ENCODE measurements at places on chromosomes 1 and 21. TPM values are rescaled to one million over a fixed set of nuclear protein-coding genes. Genes with fewer than 3 reads are reported as not detected.

ARHGEF11 gene
- total RNA-seq: 26.3 TPM

CYP4A11 gene
- total RNA-seq: 0.25 TPM

VANGL2 gene
- total RNA-seq: 2.4 TPM

DENND2C gene
- 5.2 TPM for total RNA-seq

KANK4 gene
- total RNA-seq: 0.55 TPM

LPAR3 gene
- total RNA-seq: 12.6 TPM

C21orf58 gene
- total RNA-seq: 0.99 TPM

CLIC6 gene
- total RNA-seq: 4.7 TPM

GRCh38 chr1:25199819-25200620 is 32.3 kb downstream of the SYF2 start:
- no peak overlapping the region for H3K27ac ChIP-seq
- H3K27me3 ChIP-seq: peaks cover 6% of the 10 kb centered on the region
- no peaks in the 10 kb centered on the region for H3K36me3 ChIP-seq
- DNase-seq: no peak

GRCh38 chr21:27220416-27220815 is 253.5 kb upstream of the ADAMTS5 start:
- H3K27me3 ChIP-seq: no peaks in the 10 kb centered on the region
- no peaks in the 10 kb centered on the region for H3K36me3 ChIP-seq
- H3K4me1 ChIP-seq: no peaks in the 10 kb centered on the region
- DNase-seq: no peak

DNA sequence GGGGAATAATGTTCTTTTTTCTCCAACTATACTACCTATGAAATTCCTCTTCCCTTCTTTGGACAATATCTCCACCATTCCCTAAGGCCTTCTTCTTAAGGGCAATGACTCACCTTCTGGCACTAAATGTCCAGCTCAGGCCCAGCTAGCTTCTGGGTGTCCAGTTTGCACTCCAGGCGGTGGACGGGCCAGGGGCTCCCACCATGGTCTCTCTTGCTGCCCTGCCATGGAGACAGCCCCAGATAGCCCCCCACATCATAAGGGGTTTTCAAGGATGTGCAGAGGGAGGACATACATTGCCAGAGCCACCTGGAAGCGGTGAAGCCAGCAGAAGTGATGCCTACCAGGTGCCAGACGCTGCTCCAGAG is 43.8 kb downstream of the C1orf198 start:
- H3K4me1 ChIP-seq: peaks cover 89% of the 10 kb centered on the region
- H3K27me3 ChIP-seq: no peaks in the 10 kb centered on the region
- DNase-seq: no peak
- H3K27ac ChIP-seq: peak overlapping the region; percentile 84
- H3K36me3 ChIP-seq: no peaks in the 10 kb centered on the region
- no peak overlapping the region for H3K4me3 ChIP-seq

- no peak overlapping the region for H3K4me3 ChIP-seq
- no peaks in the 10 kb centered on the region for H3K27me3 ChIP-seq
- no peak overlapping the region for H3K27ac ChIP-seq
- no peak for DNase-seq
- H3K4me1 ChIP-seq: no peaks in the 10 kb centered on the region
Measured at GRCh38 chr1:244821134-244821533, 14.3 kb upstream of the COX20 start.

DNA sequence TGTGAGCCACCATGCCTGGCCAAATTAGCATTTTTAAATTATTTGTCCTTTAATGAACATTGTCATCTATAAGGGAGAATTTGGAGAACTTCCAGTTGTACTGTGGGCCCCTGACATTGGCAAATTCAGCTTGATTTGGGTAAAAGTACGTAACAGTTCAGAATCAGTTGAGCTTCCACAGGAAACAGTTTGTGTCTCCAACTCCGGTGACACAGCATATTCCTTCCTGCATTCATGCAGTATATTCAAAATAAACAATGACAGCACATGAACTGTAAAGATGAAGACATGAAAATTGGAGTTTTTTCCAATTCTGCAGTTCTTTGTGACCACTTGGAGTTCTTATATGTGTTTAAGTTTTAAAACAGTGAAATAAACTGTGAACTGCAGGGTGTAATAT is 28.2 kb downstream of the RNF220 start:
- H3K27ac ChIP-seq: no peak overlapping the region
- no peaks in the 10 kb centered on the region for H3K4me1 ChIP-seq
- H3K36me3 ChIP-seq: no peaks in the 10 kb centered on the region
- H3K27me3 ChIP-seq: no peaks in the 10 kb centered on the region
- no peak overlapping the region for H3K4me3 ChIP-seq
- no peak for DNase-seq

GRCh38 chr1:188302746-188303145 is 1474.0 kb downstream of the PLA2G4A start:
- H3K4me1 ChIP-seq: no peaks in the 10 kb centered on the region
- H3K4me3 ChIP-seq: no peak overlapping the region
- no peaks in the 10 kb centered on the region for H3K27me3 ChIP-seq
- no peak overlapping the region for H3K27ac ChIP-seq

GRCh38 chr1:171833091-171833825 is 8.0 kb upstream of the DNM3 start:
- no peak overlapping the region for H3K27ac ChIP-seq
- H3K4me1 ChIP-seq: no peaks in the 10 kb centered on the region
- no peak for DNase-seq
- H3K27me3 ChIP-seq: no peaks in the 10 kb centered on the region
- no peak overlapping the region for H3K4me3 ChIP-seq
- H3K36me3 ChIP-seq: no peaks in the 10 kb centered on the region

- H3K4me3 ChIP-seq: no peak overlapping the region
- DNase-seq: no peak
- H3K4me1 ChIP-seq: peaks cover 12% of the 10 kb centered on the region
- H3K27me3 ChIP-seq: no peaks in the 10 kb centered on the region
Measured at GRCh38 chr1:200753650-200754198, 15.0 kb downstream of the CAMSAP2 start.

- H3K4me1 ChIP-seq: peaks cover 8% of the 10 kb centered on the region
- no peak for DNase-seq
- H3K36me3 ChIP-seq: no peaks in the 10 kb centered on the region
- no peaks in the 10 kb centered on the region for H3K27me3 ChIP-seq
- no peak overlapping the region for H3K4me3 ChIP-seq
Measured at GRCh38 chr1:6906783-6907182, 121.5 kb downstream of the CAMTA1 start.

- H3K27ac ChIP-seq: peak overlapping the region; percentile 100
- no peaks in the 10 kb centered on the region for H3K4me1 ChIP-seq
- DNase-seq: no peak
Measured at GRCh38 chr1:150579945-150580642, 684 bp upstream of the MCL1 start.

GRCh38 chr21:41124641-41125201 is 43.2 kb upstream of the BACE2 start:
- no peaks in the 10 kb centered on the region for H3K4me1 ChIP-seq
- H3K27ac ChIP-seq: no peak overlapping the region
- DNase-seq: no peak

GRCh38 chr1:99886179-99886578 is 36.0 kb downstream of the AGL start:
- H3K27ac ChIP-seq: no peak overlapping the region
- H3K36me3 ChIP-seq: peaks cover 94% of the 10 kb centered on the region
- H3K4me1 ChIP-seq: no peaks in the 10 kb centered on the region
- H3K4me3 ChIP-seq: no peak overlapping the region
- no peak for DNase-seq
- no peaks in the 10 kb centered on the region for H3K27me3 ChIP-seq

GRCh38 chr1:12454406-12455391 is 163.3 kb downstream of the DHRS3 start:
- H3K27ac ChIP-seq: peak overlapping the region; percentile 72
- no peak overlapping the region for H3K4me3 ChIP-seq
- no peaks in the 10 kb centered on the region for H3K27me3 ChIP-seq
- H3K4me1 ChIP-seq: peaks cover 35% of the 10 kb centered on the region

GRCh38 chr1:183276386-183277080 is 90.5 kb downstream of the LAMC2 start:
- no peaks in the 10 kb centered on the region for H3K36me3 ChIP-seq
- H3K4me1 ChIP-seq: peaks cover 7% of the 10 kb centered on the region
- H3K27me3 ChIP-seq: no peaks in the 10 kb centered on the region
- H3K27ac ChIP-seq: no peak overlapping the region

DNA sequence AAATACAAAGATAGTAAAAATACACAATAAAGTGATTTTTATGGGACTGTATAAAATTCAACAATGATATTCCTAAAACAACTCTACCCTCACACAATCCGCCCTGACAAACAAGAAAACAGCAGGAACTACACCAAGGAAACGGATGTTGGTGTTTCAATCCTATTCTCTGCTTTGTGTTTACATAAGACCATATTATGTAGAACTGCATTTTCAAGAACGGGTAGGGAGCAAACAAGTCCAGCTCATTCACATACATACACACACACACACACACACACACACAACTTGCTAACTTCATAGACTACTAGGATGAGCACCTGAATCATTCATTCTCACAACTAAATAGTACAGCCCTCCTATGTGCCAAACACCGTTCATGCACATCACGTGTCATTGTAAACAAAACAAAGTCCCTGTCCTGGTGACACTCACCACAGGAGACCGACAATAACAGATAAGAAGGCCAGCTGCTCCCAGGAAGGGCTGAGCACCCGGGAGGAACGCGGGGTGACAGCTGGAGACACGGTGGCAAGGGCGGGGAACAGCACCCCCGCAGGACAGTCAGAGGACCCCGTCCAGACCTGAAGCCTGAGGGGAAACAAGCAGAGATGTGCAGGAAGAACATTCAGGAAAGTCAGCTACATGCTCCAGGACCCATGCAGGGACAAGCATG is 43.0 kb downstream of the NPHP4 start:
- H3K36me3 ChIP-seq: no peaks in the 10 kb centered on the region
- DNase-seq: no peak
- no peak overlapping the region for H3K4me3 ChIP-seq
- no peak overlapping the region for H3K27ac ChIP-seq

DNA sequence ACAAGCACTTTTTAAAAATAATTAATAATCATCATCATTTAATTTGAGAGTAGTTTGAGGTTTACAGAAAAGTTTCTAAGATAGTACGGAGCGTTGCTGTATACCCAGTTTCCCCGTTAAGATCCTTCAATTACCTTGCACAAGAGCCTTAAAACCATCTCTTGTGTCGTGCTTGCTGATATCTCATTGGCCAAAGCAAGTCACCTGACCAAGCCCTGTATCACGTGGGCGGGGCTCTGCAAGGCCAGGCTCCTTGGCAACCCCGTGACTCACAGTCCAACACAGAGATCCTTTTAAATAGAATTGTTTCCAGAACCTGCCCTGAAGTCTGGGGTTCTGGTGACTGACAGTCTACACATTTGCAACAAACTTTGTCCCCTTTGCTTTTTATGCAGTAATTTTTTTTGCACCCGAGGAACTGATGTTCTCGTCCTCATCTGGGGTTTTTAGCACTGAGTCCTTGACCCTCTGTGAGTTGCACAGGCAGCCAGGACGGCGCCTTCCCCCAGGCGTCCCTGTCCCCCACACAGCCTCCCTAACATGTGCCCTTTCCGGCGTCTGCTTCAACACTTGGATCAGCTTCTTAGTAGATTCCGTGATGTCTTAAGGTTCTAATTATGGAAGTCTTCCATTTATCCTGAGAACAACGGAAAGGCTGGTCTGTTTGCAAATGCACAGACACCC is 183.3 kb upstream of the TMEM51 start:
- no peak overlapping the region for H3K27ac ChIP-seq
- DNase-seq: peak; percentile 42
- peaks cover 41% of the 10 kb centered on the region for H3K4me1 ChIP-seq
- no peaks in the 10 kb centered on the region for H3K36me3 ChIP-seq
- H3K4me3 ChIP-seq: no peak overlapping the region

GRCh38 chr1:32400876-32401631 is 6.8 kb upstream of the BSDC1 start:
- peaks cover 8% of the 10 kb centered on the region for H3K4me1 ChIP-seq
- H3K36me3 ChIP-seq: no peaks in the 10 kb centered on the region
- no peak overlapping the region for H3K4me3 ChIP-seq
- peak overlapping the region; percentile 50 for H3K27ac ChIP-seq
- no peaks in the 10 kb centered on the region for H3K27me3 ChIP-seq
- peak; percentile 87 for DNase-seq

- peaks cover 98% of the 10 kb centered on the region for H3K27me3 ChIP-seq
- H3K4me1 ChIP-seq: peaks cover 5% of the 10 kb centered on the region
Measured at GRCh38 chr21:41769111-41769510, 2.3 kb upstream of the RIPK4 start.

DNA sequence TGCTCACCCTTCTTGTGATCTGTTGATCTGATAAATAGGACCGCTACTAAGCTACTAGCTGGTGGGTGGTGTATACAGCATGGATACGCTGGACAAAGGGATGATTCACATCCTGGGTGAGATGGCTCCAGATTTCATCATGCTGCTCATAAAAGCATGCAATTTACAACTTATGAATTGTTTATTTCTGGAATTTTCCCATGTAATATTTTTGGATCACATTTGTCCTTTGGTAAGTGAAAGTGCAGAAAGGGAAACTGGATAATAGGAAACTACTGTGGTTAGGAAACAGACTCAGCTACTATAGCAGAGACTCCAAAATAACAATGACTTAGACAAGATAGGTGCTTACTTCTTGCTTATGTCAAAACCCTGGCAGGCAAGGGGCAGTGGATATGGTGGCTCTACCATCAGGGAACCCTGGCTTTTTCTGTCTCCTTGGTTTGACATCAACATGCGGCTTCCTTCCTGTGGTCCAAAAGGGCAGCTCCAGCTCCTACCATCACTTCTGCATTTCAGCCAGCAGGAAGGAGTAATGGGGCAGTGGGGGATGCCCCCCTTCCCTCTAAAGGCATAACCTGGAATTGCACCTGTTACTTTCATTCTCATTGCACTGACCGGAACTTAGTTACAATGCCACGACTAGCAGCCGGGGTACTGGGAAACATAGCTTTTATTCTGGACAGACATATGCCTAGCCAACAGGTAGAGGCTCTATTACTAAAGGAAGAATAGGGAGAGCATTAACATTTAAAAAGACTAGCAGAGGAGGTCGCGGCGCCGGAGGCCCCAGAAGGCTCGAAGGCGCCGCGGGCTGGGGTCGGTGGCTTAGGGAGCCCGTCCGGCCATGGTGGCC is 13.8 kb upstream of the AK2 start:
- H3K27me3 ChIP-seq: no peaks in the 10 kb centered on the region
- H3K27ac ChIP-seq: no peak overlapping the region
- peaks cover 3% of the 10 kb centered on the region for H3K4me1 ChIP-seq
- no peak for DNase-seq
- no peak overlapping the region for H3K4me3 ChIP-seq

DNA sequence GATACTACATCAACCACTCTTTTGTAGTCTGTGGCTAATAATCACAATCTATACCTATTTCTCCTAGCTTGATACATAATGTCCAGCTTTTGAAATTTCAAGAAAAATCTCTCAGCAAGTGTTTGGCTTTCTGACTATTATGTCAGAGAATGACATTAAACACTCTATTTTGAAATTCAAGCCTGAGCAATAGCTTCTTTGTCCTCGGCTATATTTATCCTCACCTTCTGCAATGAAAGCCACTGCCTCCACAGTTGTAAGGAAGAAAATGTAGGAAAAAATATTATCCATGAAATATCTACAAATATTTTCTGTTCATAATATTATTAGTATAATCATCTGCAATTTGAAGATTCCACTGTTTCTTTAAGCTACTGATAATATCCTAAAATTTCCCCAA is 22.1 kb downstream of the LRRC7 start:
- no peaks in the 10 kb centered on the region for H3K4me1 ChIP-seq
- no peak for DNase-seq
- no peak overlapping the region for H3K4me3 ChIP-seq
- no peaks in the 10 kb centered on the region for H3K27me3 ChIP-seq
- no peaks in the 10 kb centered on the region for H3K36me3 ChIP-seq

GRCh38 chr1:15916417-15916816 is 59.5 kb downstream of the ZBTB17 start:
- H3K27ac ChIP-seq: no peak overlapping the region
- H3K27me3 ChIP-seq: no peaks in the 10 kb centered on the region
- no peak for DNase-seq
- H3K36me3 ChIP-seq: peaks cover 29% of the 10 kb centered on the region
- H3K4me3 ChIP-seq: no peak overlapping the region

All from heart right ventricle (tissue), 16 donors.